Cortex of kidney (tissue), 1 donor: ENCODE measurements at places on chromosomes 13 and 19.

GRCh38 chr19:39518458-39518857 is 3.5 kb downstream of the SELENOV start:
- DNase-seq, result no peak

DNA sequence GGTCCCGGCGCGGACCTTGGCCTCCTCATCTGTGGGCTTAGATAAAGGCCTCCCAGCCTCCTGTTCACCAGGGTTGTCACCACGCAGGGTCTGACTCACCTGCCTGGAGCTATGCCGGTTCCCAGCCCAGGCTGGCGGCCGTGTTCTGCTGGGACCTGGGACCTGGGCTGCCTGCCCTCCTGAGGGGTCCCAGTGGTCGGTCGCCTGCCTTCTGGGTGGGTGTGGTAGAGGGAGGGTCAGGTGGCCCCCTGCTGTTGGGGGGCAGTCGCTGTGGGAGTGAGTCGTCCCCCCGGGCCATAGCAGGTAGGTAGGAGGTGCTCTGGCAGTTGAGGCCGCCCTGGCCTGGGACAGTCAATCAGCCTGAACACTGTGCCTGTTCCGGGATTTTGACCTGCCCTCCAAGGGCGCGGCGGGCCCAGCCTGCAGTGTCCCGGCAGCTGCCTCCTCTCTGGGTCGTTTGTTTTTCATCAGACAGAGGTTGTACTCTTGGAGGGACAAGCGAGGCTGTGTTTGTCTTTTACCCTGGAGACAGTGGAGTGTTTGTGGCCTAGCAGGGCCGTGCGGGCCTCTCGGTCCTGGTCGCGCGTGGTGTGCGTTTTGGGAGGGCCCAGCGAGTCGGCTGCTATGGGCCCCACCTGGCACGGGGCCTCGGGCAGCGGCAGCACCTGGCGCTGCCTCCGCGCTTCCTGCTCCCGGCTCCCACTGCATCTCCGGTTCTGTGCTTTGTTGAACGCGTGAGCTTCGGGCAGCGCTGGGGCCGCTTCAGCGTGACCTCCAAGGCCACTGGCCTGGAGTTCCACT is 2.6 kb downstream of the ADAT3 start:
- DNase-seq, result no peak

GRCh38 chr19:43464134-43464775 is 1.2 kb downstream of the LYPD3 start:
- DNase-seq, result no peak

- no peak for DNase-seq
These were observed 504.2 kb downstream of the RFC3 start for GRCh38 chr13:34322014-34322742.

GRCh38 chr19:32339988-32340874 is 5.2 kb upstream of the ZNF507 start:
- no peak for DNase-seq

DNA sequence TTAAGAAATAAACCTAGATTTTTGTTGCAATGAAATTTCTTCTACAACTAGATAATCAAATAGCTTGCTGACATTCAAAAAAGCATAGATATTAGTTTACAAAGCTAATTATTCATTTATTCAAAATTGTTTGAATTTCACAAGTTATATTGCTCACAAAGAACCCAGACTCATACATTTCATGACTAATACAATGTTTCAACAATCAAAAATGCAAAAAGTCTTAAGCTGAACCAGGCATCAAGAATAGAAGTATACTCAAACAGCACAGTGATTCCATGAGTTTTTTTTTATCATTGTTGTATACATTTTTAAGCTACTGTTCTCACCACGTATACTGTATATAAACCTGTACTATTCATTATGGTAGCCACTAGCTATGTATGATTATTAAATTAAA is 51.0 kb downstream of the DIAPH3 start:
- no peak for DNase-seq

DNA sequence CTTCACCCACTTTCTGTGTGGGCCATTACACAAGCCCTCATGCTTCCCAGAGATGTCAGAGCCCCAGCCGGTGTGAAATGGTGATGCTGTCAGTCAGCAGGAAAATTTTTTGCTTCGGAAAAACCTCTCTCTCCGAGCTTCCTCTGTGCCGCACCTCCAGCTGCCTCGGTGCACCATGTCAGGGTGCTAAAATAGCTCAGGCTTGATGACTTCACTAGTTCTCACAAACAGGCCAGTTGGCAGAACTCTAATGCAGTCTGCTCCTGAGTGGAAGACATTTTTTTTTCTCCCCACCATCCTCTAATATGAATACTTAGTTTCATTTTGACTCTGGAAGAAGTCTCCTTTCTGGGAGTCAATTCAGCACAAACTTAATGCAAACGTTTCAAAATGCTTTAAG is 71.3 kb downstream of the KLF12 start:
- no peak for DNase-seq

DNA sequence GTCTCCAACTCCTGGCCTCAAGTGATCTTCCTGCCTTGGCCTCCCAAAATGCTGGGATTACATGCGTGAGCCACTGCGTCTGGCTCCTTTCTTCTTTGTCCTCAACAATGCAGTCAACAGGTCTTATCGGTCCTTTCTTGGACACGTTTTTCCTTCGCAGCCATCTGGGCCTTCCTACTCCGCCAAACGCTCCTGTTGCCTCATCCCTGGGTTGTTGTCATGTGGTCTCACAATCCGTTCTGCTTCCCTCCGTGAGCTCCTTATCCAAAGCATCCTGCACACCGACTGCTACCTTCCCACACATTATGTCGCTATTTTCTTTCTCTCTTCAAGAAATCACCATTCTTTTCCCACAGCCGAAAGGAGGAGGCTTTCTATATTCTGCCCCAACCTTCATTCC is 306.8 kb downstream of the DCLK1 start:
- DNase-seq, result no peak

GRCh38 chr13:98285317-98285716 is 108.2 kb upstream of the RNF113B start:
- DNase-seq, result no peak

DNA sequence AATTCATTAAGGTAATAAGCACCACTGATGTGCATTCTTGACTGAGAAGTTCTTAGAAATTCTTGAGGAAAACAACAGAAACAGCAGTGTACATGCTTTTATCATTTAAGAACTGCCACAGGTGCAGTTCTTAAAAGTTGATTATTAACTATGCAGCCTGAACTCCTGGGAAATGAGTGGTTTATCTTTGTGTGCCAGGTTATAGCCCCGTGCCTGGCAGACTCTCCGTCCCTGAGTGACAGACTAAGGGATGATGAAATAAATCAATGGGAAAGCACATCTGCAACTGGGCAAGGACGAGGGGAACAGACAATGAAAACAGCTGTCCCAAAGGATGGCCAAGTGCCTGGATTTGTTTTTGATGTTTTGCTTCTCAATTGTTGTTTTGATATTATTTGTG is 84.4 kb upstream of the SPATA13 start:
- no peak for DNase-seq

- no peak for DNase-seq
These were observed 29.6 kb upstream of the TSC22D1 start for GRCh38 chr13:44605721-44606120.

- DNase-seq, result no peak
These were observed 39.3 kb downstream of the EFNA2 start for GRCh38 chr19:1324806-1325567.

- DNase-seq, result no peak
These were observed 714 bp downstream of the POLRMT start for GRCh38 chr19:632579-633067.

DNA sequence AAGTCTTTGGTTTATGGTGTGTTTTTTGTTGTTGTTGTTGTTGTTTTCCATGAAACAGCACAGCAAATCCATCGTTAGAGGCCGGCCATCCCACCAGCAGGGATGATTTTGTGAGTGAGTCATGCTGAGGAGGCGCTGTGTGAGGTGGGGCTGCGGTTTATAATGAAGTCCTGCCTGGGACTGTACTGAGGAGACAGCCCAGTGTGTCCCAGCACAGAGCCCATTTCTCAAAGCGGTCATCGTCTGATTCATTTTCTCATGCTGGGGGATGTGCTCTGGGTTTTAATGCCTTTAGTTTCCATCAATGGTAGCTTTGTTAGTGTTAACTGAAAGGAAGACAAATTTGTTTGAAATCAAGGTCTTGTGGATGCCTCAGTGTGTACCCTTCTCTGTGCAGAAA is 129.3 kb upstream of the SERP2 start:
- no peak for DNase-seq

DNA sequence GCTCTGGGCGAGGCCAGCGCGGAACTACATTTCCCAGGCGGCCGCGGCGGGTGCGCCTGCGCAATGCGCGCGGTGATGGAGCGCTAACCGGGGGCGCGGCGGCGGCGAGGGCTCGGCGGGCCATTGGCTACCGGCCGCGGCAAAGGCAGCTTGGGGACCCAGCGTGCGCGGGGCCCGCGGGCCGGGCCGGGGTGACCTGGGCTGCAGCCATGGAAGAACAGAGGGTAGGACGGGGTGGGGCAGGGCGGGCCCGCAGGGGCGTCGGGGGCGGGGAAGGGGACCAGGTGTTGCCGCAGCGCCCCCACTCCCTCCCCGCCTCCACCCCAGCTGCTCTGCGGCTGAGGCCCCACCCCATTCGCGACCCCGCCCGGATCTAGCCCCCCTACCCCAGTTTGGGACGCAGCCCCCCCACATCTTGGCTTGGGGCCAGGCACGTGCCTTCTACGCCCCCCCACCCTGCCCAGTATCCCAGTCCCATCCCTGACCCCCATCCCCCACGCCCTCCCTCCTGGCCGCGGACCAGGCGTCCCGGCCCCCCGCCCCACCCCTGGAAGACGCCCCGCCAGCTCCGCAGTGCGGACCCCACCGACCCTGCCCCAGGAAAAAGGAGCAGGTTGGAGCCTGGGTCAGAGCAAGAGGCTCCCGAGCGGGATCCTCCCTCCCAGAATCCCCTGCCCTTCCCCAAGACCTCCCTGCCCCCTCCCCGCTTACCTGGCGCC is at the start of gene FSD1:
TSS of gene FSD1 (plus strand) at position 61 of the 719 bp plus-strand sequence. CDS start at position 210, 149 bp downstream.
- no peak for DNase-seq

DNA sequence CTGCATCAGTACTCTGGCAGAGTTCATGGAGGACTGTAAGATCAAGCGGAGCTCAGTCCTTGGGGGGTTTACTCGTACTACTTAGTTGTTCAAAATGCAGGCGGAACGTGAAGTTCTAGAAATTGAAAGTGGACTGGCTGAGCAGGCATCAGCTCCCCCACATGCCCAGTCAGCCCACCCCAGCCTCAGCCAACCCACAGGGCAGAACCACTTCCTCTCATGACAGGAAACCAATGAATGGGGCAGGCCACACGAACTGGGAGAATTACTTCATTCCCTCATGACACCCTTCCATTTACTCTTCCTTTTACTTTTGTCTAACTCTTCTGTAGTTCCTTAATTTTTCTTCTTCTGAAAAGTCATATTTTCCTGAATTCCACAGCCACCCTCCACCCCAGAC is 71.9 kb downstream of the FLT1 start:
- DNase-seq, result no peak
